Umbilical cord (tissue), 2 donors: ENCODE measurements at places on chromosomes 1 and 21. TPM values are rescaled to one million over a fixed set of nuclear protein-coding genes. Genes with fewer than 3 reads are reported as not detected.

- peak; percentile 35 for DNase-seq
Observed at GRCh38 chr1:232629250-232630046, 485 bp downstream of the SIPA1L2 start.

UBR4 gene
- total RNA-seq: 124 TPM

IL6R gene
- 14.7 TPM for total RNA-seq

DNA sequence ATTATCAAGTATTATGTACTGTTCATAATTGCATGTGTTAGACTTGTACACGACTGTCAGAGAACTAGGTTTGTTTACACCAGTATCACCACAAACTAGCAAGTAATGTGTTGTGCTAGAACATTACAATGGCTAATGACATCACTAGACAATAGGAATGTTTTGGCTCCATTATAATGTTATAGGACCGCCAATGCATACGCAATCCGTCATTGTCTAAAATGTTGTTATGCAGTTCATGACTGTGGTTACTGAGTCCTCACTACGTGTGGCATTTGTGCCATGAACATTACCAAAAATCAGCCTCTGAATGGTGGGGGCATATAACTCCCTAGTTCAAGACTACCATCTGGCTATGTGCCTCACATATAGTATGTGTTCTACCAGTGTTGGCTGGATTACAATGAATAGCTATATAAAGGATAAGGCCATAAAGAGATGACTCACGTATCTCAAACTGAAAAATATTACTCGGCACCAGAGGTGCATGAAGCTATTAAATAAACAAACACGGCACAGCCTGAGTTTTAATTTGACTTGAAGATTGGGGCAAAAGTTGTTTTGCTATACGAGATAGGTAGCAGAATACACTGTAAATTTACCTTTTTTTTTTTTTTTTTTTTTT lies 89.1 kb upstream of the COL24A1 start:
- no peak for DNase-seq

CFHR1 gene
- 5.5 TPM for total RNA-seq

GRCh38 chr1:218624052-218624451 lies 278.9 kb downstream of the TGFB2 start:
- no peak for DNase-seq

C8B gene
- total RNA-seq: not detected

NPHS2 gene
- total RNA-seq: not detected

GRCh38 chr1:165350840-165351239 lies 5.7 kb downstream of the LMX1A start:
- DNase-seq: no peak

RGS1 gene
- 84.7 TPM for total RNA-seq

- no peak for DNase-seq
Observed at GRCh38 chr1:190377991-190378390, 99.7 kb downstream of the BRINP3 start.

TRIM46 gene
- total RNA-seq: 1.9 TPM

DNA sequence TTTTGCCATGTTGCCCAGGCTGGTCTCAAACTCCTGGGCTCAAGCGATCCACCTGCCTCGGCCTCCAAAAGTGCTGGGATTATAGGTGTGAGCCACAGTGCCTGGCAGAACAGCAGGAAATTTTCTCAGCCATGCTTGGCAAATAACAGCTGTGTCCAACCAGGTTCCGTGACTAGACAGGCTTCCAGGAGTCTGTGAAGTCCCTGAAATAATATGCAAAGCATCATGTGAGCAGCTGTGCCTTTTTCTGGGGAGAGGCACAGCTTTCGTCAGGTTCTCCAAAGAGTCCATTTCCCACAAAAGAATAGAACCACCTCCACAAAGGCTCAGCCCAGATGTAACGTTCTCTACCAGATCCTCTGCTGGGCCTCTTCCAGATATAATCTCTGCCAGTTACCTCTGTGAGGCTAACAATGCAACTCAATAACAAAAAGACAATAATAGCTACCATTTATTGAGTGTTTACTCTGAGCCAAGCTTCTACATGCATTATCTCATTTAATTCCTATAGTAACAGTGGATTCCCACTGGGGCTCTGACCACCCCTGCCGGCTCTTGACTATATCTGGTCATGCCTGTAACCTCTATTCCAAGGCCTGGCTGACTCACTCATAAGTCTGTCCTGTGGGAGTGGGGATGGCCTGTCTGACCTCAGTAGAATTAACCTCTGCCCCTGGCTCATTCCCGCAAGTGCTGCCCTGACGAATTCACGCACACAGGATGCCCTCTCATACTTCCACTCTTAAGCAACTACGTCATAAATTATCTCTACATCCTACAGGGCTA lies 4.0 kb upstream of the NKAIN1 start:
- DNase-seq: no peak

DNA sequence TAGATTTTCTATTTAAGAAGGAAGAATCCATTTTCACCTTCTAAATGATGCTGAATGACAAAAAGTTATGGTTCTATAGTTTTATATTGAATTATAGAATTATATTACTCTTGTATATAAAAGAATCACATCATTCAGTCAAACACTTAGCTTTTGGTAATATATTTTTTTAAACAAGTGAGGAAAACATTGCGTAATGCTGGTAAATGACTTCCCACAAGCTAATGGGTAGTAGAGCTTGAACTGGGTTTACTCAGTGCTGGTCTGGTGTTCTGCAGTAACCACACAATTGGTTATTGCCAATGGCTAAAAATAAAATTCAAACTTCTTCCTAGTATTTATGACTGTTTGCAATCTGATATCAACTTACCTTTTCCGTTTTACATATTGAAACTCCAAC lies 10.6 kb upstream of the GIPC2 start:
- DNase-seq: no peak

- no peak for DNase-seq
Observed at GRCh38 chr1:117871013-117871412, 58.4 kb downstream of the GDAP2 start.

- no peak for DNase-seq
Observed at GRCh38 chr1:206649261-206649921, 14.1 kb downstream of the DYRK3 start.

B3GALT2 gene
- total RNA-seq: 11.1 TPM

GRCh38 chr1:91725989-91726721 lies 159.8 kb downstream of the TGFBR3 start:
- DNase-seq: no peak

GRCh38 chr1:18965206-18966173 lies 9.0 kb upstream of the IFFO2 start:
- no peak for DNase-seq

DNA sequence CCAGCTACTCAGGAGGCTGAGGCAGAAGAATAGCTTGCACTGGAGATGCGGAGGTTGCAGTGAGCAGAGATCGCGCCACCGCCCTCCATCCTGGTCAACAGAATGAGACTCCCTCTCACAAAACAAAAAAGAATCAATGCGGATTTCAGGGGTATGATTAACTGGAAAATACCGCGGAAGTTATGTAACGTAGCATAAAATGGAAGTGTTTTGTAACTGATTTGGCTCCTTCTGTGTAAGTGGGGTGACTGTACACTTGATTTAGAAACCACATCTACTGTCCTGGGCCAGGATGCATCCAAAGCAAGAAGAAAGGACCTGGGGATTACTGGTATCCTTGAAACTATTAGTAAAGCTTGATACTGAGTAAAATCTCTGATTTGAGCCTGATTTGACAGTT lies 3.1 kb upstream of the VAMP4 start:
- no peak for DNase-seq

GRCh38 chr21:38301321-38302214 lies 44.8 kb downstream of the KCNJ15 start:
- no peak for DNase-seq

PDZK1IP1 gene
- total RNA-seq: not detected

DNA sequence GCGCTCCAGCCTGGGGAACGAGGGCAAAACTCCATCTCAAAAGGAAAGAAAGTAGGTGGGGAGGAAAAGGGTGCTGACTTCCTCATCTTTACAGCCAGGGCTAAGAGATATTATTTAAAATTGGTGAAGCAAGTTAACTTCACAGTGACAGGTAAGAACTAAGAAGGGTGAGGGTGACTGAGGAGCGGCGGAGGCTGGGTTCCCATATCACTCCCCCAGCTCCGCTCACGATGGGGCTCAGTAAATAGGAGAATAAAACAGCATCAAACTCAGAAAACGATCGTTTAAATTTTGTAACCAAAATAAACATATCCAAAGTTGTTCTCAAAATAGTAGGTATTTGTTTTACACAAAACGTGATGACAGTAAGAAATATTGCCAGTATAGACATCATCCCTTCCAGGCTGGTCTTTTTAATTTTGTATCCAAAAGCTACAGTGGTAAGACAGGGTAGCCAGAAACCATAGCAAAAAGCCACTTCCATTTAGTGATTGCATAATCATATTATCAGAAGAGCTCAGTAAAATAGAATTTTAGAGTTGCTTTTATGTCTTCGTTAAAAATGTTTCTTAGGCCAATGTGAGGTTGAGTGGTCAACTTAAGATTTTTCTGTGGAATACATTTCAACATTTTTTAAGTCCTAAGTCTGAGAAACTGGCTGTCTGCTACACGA lies 26.2 kb upstream of the ADARB1 start:
- DNase-seq: no peak

KRTAP21-2 gene
- not detected for total RNA-seq

DNA sequence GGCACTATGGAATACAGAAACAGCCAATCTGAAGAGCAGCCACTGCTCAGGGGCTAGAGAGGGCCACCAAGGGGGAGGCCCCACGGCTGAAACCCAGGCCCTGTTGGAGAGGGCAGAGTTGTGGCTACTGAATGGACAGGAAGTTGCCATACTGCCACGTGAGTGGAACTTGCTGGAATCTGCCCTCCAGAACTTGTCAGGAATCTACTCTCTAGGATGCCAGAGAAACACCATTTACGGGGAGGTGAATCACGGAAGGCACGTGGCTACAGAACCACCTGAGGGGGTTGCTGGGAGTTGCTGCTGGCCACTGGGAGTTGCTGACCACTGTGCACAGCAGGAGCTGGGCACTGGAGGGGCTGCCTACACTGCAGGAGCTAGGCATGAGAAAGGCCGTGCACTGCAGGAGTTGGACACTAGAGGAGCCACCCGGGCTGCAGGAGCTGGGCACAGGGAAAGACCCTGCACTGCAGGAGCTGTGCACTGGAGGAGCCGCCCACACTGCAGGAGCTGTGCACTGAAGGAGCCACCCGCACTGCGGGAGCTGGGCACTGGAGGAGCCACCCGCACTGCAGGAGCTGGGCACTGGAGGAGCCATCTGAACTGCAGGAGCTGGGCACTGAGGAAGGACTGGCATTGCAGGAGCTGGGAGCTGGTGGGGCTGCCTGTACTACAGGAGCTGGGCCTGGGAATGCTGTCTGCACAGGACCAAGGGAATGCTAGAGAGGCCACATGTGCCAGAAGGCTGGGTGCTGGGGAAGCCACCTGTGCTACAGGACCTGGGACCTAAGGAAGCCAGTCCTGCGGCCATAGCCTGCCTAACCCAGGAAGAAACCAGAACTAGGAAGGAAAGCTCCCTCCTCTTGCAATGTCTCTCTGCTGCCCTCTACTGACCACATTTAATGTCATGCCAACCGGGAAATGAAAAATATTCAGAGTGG lies 343.4 kb downstream of the MATN1 start:
- DNase-seq: peak; percentile 84

RPTN gene
- 1.7 TPM for total RNA-seq

DNA sequence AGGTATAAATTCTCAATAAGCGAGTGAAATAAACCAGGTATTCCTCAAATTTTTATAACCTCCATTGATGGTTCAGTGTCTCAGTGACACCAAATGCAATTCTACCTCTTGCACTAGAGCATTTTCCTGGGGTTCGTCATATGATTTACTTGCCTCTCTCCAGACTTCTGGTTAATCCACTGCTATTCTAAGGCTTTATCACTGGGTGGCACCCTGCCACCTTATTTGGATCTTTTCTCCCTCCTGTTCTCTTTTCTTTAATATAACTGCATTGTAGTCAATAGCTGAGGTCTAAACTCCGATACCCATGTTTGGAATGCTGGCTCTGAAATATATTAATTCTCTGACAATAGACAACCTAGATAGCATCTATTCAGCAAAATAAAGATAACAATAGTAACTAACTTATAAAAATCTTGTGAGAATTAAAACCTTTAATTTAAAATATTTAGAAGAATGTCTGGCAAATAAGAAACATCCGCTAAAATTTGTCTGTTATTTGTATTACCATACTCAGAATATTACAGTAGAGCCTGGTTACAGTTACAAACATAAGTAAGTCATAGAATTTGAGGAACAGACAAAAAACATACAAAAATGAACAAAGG lies 436.4 kb downstream of the PLA2G4A start:
- DNase-seq: peak; percentile 60

DNA sequence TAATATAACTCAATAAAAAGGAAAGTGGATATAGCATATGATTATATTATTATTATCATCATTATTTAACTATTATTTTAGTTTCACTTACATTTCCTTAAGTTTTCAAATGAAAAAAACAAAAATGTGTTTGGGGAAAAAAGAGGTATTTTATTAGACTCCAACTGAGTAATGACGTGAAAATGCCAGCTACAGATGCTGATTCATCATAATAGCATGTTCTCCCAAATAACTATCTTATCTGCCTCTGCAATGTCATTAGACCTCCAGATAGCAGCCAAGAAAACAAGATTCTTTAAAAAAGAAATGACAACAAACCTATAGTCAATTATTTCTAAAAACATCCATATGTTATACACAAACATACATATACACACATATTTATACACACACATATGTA lies 1071.9 kb upstream of the TMPRSS15 start:
- DNase-seq: peak; percentile 45

DNA sequence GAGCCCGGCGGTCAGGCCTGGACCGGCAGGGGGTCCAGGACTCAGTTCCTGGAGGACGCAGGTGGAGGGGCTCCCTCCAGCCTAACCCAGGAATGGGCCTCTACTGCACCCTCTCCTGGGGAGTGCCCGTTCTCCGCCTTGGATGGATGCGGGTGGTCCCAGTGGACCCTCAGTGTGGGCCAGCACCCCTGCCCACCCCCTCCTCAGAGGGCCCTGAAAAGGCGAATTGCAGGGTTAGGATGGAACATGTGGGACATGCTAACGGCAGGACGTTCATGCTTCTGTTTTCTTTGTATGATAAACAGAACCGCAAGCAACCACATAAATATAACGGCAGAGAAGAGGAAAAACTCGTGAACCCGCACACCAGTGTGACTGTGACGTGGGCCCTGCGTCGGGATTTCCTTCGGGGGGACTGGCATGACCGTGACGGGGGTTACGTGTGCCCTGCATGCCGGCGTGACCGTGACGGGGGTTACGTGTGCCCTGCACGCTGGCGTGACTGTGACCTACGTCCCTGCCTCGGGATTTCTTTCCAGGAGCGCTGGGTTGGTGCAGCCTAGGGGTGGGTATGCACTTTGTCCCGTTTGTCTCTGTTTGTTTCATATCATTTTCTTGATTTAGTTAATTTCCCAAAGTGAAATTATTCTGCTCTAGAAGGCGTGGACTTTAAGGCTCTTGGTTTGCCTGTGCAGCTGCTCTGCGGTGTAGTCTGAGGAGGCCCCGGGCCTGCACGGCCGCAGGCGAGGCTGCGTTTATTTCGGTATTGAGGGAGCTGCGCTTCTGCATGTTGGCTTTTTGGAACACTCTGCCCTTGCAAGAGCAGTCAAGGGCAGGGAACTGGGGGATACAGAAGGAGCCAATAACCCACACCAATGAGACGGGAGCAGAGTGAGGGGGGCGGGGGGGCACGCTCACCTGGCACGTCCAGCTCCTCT lies 3.1 kb downstream of the FTCD start:
- no peak for DNase-seq

C1QTNF12 gene
- total RNA-seq: not detected

- no peak for DNase-seq
Observed at GRCh38 chr1:50066806-50067205, 41.9 kb upstream of the ELAVL4 start.

- DNase-seq: no peak
Observed at GRCh38 chr21:26554365-26554764, 18.7 kb downstream of the CYYR1 start.

GRCh38 chr1:172398970-172399755 lies 21.3 kb upstream of the C1orf105 start:
- DNase-seq: peak; percentile 80

CD34 gene
- total RNA-seq: 2.4 TPM
